Stimulated activated CD4-positive, alpha-beta T cell treated with anti-CD3 and anti-CD28 coated beads, TNF-alpha, amount 100 ng/mL, for 1 hour (primary cell): ENCODE measurements at places on chromosomes 5 and 9.

DNA sequence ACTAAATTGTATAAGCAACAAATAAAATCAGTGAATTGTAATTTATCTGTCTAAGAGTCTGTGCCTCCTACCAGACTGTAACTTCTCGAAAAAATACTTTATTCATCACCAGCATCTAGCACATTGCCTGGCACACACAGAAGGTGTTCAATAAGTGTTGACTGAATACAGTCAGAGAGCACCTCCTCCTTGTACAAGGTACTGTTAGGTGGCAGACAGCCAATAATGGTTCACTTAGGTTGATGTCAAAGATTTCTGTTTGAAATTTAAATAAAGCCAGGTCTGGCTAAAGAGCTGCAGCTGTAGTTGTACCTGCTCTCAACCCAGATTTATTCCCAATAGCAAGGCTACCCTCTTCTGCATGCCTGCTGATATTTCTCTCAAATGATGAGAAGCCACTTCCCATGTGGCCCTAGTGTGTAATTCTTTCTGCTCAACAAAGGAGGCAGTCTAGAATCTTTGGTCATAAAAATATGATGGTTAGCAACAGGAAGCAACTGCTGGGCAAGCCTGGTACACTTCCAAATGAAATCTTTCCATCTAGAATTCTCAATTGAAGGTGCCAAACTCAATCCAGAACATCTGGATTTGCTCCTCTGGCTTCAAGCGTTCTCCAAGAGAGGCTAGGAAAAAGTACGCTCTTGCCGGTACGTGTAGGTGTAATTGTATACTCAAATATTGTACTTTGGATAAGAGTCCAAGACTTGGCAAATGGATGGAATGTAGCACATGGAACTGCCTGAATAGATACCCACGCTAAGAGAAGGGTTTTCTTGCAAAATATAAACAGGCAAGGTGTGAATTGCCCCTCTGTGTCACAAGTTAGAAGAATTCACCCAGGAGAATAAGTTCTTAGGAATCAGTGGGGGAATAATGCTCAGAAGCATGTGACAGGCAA, 95.6 kb downstream of the NR6A1 start:
- no peak for DNase-seq

- no peak for DNase-seq
Measured at GRCh38 chr9:105457560-105458294, 9.9 kb downstream of the FSD1L start.

GRCh38 chr9:121780177-121781040, 129.0 kb downstream of the DAB2IP start:
- DNase-seq: no peak

DNA sequence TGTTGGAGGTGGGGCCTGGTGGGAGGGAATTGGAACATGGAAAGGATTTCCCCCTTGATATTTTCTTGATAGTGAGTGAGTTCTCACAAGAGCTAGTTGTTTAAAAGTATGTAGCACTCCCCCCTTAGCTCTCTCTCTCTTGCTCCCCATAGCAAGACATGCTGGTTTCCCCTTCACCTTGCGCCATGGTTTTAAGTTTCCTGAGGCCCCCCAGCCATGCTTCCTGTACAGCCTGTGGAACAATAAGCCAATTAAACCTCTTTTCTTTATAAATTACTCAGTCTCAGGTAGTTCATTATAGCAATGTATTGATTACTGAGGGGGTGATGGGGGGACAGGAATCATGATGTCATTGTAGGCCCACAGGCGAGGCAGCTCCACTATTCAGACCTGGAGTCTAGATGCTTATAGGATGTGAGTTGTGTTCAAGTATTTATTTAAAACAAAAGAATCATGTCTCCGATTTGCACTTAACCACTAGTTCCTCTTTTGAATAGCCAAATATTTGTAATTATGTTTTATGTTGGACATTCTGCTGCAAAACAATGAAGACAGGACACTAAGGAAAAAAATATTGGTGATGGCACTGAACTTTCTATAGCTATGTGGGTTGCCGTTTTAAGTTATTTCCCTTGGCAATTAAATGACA, 156.6 kb downstream of the TMEM38B start:
- DNase-seq: no peak

DNA sequence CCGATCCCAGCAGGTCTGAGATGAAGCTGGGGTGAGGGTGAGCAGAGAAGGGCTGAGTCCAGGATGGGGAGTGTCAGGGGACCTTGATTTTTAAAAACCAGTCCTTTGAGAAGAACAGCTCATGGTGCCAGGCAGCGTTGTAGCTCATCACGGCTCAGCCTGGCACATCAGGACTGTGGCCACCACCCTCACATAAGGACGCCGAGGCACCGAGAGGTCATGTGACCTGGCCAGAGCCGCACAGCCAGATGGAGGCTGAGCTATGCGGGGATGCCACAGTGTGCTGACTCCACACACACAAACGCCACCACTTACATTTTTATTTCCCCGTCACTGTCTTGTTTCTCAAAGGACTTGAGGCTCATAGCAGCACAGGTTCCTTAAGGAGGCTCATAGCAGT, 32.9 kb upstream of the CEP72 start:
- DNase-seq: no peak

DNA sequence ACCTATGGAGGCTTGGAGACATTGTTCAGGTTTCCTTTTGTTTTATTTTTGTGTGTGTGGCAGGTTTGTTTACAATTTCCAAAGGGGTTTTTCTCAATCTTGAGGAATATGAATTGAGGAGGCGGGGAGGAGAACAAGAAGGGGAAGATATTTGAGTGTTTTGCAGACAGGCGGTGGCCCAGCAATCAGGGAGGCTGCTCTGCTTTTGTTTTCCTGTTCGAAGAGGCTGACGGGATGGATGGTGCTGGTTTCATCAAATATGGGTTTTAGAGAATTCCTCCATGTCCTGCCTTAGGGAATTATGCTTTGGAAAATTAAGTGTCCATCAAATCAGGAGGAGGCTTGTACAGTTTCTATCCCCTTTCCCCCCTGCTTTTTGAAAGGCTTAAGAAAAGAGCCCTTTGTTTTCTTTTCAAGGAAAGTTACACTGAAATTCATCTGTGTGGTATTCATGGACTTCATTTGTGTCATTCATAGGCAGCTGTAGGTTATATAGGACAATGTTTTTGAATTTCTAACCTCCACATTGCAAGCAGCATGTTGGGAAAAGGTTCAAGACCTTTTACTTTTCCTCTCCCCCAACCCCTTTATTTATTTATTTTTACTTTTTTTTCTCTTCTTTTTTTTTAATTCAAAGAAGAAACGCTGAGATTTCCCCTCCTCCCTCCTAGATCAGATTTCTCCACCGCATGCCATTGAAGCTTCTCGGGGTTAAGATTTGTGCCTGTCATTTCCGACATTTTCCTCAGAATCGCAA, 107.4 kb downstream of the ZNF462 start:
- DNase-seq: no peak

DNA sequence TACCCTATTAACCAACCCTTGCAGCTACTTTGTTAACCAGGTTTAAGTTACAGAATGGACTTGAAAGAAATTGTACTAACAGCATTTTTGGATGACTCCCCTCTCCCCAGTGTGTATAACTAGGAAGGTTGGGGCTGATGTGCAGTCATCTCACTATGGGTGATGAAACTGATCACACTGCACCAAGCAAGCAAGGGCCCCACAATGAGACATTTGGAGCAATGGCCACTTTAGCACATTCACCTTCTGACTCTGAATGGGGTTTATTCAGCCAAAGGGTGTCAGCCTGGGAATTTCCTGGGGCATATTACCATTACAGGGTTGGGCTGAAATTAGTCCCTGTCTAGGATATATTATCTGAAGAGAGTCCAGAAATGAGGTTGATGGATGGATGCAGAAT, 18.7 kb upstream of the CYFIP2 start:
- DNase-seq: no peak

DNA sequence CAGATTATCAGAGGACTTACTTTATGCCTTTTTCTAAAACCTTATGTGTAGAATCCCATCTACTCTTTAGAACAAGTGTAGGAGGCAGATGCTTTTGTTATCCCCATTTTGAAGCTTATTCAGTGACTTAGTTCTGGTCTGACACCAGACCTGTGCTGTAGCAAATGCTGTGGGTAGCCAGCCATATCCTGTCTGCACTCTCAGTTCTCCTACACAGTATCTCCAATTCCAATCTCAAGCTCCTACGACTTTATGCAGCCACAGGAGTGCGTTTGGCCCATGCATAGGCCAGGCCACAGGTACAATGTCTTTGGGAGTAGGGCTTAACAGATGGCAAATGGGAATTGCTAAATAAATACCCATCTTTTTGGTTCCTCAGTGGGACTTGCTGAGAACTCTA, 292.6 kb downstream of the MCTP1 start:
- no peak for DNase-seq

DNA sequence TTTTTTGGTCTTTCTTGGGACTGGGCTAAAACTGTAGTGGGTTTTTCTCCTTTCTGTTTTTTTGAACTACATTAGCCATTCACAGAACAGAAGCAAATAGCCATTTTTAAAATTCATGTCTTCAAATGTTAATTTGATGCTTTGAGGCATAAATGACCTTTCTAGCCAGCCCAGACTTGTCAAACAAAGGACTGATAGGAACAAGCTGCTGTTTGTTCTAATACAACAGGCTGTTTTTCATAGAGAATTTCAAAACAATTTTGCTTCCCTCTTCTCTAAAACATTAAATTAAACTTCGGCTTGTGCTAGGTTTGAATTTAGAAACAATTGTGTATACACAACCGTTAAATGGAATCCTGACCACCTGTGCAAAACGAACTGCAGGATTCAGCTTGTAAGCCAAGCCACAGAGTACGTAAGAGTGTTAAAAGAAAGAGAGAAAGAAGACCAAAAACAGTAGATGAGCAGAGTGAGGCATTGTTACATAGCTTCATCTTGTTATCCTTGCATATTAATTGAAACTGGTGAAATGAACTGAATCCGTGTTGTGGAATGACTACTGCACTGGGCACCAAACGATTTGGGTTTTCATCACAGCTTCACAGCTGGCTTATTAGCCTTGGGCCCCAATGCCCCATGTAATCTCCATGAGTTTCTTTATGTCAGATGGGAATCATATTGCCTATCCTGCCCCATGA, 100.0 kb downstream of the ZSWIM6 start:
- no peak for DNase-seq

- peak; percentile 14 for DNase-seq
Measured at GRCh38 chr5:156934450-156935211, 28.4 kb downstream of the TIMD4 start.

DNA sequence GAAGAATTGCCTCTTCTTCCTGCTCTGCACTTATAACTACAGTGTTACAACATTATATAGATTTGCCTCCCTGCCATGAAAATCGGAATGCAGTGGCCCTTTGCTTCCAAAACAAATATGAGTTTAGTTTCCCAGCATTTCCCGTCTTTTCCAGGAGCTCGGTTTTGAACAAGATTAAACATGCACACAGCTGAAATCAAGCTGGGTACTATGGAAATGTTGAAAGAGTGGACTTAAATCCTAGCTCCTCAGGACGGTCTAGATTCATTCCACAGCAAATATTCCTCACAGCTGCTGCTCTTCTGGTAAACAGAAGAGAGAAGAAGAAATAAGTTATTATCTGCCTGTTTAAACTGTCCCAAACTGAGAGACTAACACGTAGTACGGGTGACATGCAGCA, 161.4 kb downstream of the PIK3R1 start:
- DNase-seq: no peak

- peak; percentile 39 for DNase-seq
Measured at GRCh38 chr9:133656211-133657119, 20.3 kb downstream of the DBH start.

DNA sequence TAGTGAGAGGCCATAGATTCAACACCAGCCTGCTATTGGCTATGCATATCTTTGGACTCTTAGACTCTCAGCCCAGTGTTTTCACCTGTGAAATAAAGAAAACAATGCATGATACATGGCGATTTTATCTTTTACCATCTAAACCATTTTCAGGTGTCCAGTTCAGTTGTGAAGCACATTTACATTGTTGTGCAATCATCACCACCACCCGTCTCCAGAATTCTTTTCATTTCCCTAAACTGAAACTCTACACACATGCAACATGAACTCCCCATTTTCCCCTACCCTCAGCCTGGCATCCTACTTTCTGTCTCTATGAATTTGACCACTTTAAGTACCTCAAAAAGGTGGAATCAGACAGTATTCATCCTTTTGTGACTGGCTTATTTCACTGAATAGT, 420.6 kb downstream of the MED10 start:
- no peak for DNase-seq

- no peak for DNase-seq
Measured at GRCh38 chr5:133851521-133851920, 116.9 kb downstream of the C5orf15 start.

DNA sequence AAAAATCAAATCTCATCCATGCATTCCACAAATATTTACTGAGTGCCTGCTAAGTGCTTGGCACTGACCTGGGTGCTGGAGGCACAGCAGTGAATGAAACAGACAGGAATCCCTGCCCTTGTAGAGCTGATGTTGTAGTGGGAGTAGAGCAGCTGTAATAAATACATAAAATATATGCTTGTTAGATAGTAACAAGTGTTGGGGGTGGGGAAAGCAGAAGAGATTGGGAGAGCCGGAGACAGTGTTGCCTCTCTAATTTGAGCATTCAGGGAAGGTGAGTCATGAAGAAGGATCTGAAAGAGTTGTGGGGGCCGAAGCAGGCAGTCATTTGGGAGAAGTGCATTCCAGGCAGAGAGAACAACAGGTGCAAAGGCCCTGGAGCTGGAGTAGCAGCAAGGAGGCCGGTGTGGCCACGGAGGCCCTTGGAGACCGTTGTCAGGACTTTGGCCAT, 97.9 kb downstream of the ZNF618 start:
- no peak for DNase-seq

- no peak for DNase-seq
Measured at GRCh38 chr5:135471726-135472125, 19.6 kb upstream of the TIFAB start.

DNA sequence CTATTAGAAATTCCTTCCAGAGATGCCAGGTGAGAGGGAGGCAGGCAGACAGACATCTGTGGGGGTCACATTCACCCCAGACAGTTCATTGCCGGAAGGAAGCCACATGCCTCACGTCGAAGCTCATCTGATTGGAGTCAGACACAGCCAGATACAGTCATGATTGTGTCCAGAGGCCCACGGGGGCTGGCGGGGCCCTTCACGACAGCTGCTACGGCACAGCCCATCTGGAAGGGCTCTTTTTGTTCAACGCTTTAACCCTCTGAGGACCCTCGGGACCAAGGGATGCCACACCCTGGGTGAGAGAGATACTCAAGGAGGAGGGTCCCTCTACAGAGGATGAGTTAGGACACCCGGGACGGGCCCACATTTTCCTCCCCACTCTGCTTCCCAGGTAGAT, 31.9 kb upstream of the GABRP start:
- no peak for DNase-seq

- DNase-seq: no peak
Measured at GRCh38 chr9:16487915-16488314, 382.6 kb downstream of the BNC2 start.

DNA sequence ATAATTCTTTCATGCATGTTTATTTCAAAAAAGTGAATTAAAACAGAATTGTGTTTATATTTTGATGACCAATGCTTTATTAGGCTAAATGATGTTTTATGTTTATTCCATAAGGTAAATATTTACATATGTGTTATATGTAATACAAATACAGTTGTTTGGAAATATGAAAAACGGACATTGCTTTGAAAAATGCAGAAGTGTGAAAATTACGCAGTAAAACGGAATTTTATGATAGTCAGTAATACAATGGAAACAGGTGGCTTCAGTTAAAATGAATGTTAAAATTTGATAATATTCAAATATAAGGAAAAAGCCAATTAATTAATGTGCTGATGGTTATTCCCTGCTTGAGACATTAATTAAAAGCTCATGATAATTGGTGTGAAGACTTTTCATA, 1633.8 kb downstream of the MAT2B start:
- DNase-seq: no peak
